Suprapubic skin (tissue), 4 donors: ENCODE measurements at places on chromosomes 1 and 21. TPM values are rescaled to one million over a fixed set of nuclear protein-coding genes. Genes with fewer than 3 reads are reported as not detected.

DNA sequence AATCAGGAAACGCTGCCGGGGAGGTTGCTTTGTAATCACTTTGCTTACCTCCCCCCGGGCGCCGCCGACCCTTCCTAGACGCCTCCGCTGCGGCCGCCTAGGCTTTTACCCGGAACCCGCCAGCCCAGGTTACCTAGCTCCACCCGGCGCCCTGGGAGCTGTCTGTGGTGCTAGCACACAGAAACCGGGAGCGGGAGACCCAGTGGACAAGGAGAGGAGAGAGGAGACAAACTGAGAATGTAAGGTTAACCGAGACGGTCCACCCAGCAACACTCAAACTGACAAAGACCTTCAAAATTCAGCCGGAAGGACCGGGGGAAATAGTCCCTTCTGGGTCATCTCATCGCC lies 9.8 kb downstream of the BARHL2 start:
- peak; percentile 79 for DNase-seq

DNA sequence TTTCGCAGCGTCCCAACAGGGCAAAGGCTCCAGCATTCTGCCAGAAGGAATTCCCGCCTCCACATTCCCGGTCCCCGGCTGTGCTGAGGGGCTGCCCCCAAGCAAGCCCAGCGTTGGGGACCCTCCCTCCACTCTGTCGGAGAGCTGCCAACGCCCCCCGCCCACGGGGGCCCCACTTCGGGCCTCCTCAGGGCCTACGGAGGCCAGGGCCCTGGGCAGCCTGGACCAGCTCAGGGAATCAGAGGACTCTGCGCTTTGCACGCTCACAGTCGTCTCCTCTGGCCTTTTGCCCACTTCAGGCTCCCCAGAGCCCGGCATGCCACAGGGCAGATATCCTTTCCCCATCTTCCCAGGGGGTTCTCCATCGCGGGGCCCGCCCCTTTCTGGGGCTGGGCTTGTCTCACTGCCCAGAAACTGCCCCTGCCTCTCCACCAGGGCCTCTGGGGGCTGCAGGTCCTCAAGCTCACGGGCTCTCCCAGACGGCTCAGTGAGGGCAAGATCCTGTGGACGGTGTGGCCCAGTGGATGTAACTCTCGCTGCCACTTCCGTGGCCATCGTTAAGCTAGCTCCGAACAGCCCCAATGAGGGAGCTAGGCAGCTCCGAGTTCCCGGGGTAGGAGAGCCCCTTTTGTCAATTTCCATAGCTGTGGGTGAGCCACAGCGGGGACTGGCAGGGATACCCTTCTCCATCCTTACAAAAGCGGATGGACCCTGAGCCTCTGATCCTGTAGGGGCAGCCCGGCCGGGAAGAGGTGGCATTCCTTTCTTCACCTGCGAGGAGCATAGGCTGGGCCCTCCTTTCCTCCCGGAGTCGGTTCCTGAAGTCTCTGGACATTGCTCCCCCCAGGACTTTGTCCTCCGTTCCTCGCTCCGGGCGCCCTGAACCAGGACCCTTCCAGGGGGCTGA lies 2.8 kb downstream of the ITPKB start:
- DNase-seq = no peak

DNA sequence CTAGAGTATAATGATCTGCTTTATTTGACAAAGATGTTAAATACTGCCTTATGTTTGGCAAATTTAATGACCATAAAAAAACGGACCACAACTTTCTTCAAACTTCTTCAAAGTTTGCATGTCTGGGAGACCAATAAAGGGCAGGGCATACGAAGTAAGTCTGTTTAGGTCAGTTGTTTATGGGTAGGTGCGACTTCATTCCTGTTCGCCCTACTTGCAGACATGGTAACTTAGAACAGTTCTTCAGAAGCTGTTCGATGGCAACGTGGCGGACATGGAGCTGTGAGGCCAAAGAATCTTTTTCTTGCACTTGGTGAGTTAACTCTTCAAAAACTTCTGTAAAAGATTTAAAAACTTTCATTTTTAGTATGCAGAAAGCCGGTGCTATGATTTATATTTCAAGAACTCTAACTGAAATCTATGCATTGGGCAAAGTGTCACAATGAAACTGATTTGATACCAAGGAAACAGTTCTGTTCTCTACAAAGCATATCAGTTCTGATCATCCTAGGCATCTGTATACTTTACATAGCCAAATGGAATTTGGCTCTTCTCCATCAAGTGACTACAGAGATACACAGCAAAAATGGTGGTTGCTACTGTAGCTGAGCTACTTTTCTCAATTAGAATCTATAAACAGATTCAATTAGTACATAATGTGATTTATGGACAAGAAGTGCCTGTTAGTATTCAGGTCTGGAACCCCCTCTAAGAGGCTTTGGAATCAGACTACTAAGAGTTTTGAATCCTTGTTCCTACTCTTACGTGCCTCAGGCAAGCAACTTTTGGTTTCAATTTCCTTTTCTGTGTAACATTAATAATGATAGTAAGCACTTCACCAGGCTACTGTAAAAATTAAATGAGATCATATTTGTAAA lies 25.7 kb downstream of the C21orf91 start:
- no peak for DNase-seq

OVAAL gene
- total RNA-seq = not detected

NPHS2 gene
- total RNA-seq = not detected
